Fibroblast of villous mesenchyme (primary cell): ENCODE measurements at places on chromosomes 3 and 15.

GRCh38 chr15:40032125-40032839 lies 6.7 kb downstream of the SRP14 start:
- no peak for DNase-seq

DNA sequence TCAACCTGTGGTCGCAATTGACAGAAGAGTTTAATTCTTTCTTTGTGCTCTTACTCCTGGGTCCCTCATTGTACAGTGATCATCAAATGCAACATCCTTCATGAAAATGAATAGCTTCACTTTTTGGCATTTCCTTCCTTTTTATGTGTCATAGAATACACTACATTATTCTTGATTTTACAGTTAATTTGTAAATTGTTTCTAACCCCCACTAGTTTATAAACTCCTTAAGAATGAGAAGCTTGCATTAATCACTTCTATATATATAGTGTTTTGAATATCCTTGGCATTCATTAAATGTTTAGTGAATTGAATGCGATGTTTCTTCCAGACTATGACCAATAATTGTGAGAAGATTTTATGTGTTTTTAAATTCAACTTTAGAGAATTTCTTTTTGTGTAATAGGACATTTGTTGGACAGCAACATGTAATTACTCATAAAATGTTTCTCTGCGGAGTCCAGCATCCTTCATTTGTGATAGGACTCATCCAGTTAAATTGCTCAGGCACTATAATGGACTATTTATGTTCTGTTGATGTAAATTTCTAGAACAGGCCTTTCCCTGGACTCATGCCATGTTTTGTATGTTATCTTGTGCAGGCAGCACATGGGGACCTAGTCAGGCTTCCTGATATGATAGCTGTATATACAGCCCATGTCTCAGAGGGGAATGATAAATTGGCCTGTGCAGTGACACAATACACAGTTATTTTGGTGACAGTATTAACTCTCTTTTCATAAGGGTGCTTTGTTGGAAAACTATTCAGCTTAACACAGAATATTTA lies 51.3 kb downstream of the MBNL1 start:
- peak; percentile 48 for DNase-seq

- DNase-seq = no peak
Observed at GRCh38 chr15:50513001-50513400, 33.5 kb downstream of the USP50 start.

GRCh38 chr3:73556520-73557372 lies 68.0 kb downstream of the PDZRN3 start:
- no peak for DNase-seq

- peak; percentile 22 for DNase-seq
Observed at GRCh38 chr15:76979331-76979925, 15.5 kb upstream of the PSTPIP1 start.

- peak; percentile 31 for DNase-seq
Observed at GRCh38 chr3:139204728-139205127, 139.1 kb upstream of the MRPS22 start.

- no peak for DNase-seq
Observed at GRCh38 chr3:153679714-153680113, 441.5 kb upstream of the ARHGEF26 start.

GRCh38 chr3:16520970-16521881 lies 7.7 kb upstream of the RFTN1 start:
- DNase-seq = no peak

GRCh38 chr3:76122007-76122406 lies 336.7 kb upstream of the ZNF717 start:
- peak; percentile 3 for DNase-seq

GRCh38 chr3:127671523-127672428 lies 976 bp upstream of the ABTB1 start:
- no peak for DNase-seq

- DNase-seq = no peak
Observed at GRCh38 chr15:59591356-59591755, 20.2 kb upstream of the GCNT3 start.

DNA sequence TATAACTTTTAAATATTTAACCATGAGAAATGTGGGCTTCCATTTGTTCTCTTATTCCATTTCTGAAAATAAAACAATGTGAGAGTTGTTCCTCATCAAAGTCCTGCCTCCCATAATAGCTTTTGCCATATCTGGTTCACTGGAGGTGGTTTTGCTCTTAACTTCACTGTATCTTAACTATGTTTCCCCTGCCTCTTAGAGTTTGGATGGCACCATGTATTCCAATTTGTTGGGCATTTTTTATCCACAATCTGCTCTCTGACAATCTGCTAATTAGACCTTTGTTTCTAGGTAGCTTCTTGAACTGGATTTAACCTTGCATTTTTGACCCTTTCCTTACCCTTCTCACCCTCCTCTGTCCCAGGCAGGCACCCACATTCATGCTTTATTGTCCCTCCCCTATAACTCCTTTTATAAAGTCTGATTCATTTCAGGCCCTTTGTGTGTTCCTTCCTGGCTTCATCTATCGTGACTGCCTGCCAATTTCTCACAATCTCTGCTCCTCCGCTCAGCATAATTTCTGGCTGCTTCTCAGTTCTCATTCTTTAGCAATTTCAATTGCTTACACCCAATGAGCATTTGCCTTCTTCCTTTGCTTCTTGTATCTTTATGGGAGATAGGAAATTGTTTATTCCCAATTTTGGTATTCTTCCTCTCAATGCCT lies 144.2 kb upstream of the ARHGEF26 start:
- DNase-seq = no peak

- no peak for DNase-seq
Observed at GRCh38 chr15:25171856-25172687, 217.3 kb downstream of the SNRPN start.

DNA sequence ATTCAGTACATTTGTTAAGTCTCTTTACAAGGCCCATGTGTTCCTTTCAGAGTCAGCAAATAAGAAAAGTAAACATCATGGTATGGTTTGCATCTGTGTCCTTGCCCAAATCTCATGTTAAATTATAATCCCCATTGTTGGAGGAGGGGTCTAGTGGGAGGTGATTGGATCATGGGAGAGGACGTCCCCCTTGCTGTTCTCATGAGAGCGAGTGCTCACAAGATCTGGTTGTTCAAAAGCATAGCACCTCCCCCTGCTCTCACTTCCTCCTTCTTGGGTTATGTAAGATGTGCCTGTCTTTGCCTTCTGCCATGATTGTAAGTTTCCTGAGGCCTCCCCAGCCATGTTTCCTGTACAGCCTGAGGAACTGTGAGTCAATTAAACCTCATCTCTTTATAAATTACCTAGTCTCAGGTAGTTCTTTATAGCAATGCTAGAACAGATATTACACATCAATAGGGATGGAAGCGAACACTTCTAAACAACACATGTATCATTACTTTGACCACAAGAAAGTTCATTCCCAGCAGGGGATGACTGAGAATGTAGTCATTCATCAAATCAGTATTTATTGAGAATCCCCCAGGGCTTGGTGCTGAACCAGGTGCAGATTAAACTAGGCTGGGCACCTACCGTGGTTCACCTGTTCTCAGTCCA lies 4.1 kb downstream of the EFCAB12 start:
- peak; percentile 54 for DNase-seq
